Fibroblast of skin of abdomen (primary cell): ENCODE measurements at places on chromosomes 5 and 9.

DNA sequence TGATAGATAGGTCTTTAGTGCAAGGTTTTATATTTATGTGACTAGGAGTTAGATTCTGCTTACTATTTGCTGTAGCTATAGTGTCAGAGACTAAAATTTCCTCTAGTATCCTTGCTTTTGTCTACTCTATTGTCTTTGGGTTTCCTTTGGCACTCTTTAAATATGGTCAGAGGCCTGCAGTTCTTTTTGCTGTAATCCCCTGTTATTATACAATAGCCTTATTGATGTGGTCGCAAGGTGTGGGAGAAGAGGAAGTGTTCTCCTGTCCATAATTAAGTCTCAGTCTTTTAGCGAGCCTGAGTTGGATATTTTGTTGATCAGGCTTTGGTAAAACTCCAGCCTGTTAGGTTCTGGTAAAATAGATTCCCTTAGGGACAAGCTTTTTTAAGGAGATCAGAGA, 34.9 kb downstream of the LURAP1L start:
- no peak for DNase-seq

GRCh38 chr9:121281614-121282276, 13.8 kb downstream of the GSN start:
- DNase-seq: peak; percentile 19

GRCh38 chr9:99445920-99446319, 223.8 kb downstream of the SEC61B start:
- no peak for DNase-seq

DNA sequence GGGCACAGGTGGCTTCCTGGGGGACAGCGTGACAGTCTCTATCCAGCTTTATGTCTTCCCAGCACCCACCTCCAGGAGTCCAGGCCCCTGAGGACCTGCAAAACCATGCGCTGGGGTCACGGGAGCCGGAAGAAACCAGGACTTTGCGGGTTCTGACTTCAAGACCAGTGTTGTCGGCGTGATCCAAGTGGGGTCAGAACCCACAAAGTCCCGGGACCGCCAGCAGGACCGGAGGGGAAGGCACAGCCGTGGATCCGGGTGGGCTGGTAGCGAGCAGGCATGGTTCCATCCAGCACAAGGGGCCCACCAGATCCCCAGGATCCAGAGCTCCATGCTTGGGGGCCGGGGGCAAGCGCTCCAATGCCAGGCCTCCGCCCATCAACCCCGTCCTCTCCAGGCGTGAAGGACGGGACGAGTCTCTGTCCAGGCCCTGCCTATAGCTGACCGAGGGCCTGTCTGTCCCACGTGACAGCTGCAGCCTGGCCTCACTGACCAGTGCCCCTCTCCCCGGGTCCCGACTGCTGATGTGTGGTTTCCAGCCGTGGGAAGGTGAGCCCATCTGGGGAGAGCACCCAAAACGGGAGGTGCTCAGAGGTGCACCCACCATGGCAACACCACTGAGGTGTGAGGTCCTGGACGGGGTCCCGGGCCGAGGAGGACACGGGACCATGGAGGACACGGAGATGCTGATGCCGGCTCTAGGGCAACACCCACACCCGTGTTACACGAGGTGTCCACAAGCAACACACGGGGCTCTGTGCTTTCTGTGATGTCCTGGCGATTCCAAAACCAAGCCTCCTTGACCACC, 48.9 kb downstream of the SLC12A7 start:
- DNase-seq: no peak

DNA sequence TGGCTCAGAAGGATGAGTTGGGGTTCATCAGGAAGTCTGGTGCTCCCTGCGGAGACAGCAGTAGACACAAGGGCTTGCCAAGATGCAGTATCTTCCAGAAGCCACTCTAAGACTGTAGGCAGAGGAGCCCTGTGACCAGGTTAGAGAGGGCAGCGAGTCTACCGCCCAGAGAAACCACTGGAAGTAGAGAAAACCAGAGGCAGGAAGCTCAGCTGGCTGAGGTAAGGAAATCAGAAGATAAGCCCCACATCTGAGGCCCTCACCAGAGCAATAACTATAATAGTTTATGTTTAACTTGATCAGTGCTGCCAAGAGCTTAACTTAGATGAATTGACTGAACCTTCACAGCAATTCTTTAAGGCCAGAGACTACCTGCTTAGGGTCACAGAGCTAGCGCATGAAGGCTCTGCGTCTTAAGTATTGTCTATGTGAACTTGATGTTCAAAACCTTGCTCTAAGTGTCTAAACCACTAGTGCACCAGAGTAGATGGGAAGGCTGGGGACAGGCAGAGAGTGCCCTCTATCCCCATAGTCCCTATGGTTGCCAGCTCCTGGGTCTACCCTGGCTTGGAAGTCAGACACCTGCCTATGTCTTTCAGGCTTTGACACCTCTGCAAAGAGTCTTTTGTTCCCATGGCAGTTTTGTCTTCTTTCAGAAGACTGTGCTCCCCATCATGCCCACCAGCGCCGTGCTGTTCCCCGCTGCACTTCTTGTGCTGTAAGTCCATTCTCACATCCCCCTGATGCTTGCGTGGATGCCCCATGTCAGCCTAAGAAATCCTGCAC, 228.2 kb upstream of the KLF4 start:
- DNase-seq: no peak

- peak; percentile 18 for DNase-seq
Measured at GRCh38 chr5:109939116-109939682, 249.5 kb downstream of the MAN2A1 start.
